Liver (tissue), 10 donors: ENCODE measurements at places on chromosomes 1 and 21.

GRCh38 chr1:217311766-217312165 lies 319.1 kb downstream of the GPATCH2 start:
- no peak for DNase-seq

DNA sequence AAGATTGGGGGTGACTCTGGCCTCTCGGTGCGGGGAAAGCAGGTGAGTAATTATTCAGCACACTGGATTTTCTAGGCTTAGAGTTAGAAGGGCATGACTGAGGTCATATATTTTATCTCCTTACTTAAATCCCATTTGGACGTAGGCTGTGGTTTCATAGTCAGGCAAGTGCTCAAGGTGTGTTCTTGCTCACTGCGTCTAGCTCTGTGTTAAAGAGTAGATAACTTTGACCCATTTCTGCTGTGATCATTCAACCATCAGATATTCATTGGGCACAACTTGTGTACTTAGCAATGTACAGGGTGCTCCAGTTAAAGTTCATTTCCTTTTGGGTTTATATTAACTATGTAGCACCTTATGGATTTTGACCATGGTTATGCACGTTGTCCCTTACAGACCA lies 14.6 kb downstream of the PFKFB2 start:
- DNase-seq, result peak; percentile 26

- DNase-seq, result no peak
Measured at GRCh38 chr1:241775021-241775420, 73.0 kb upstream of the EXO1 start.

DNA sequence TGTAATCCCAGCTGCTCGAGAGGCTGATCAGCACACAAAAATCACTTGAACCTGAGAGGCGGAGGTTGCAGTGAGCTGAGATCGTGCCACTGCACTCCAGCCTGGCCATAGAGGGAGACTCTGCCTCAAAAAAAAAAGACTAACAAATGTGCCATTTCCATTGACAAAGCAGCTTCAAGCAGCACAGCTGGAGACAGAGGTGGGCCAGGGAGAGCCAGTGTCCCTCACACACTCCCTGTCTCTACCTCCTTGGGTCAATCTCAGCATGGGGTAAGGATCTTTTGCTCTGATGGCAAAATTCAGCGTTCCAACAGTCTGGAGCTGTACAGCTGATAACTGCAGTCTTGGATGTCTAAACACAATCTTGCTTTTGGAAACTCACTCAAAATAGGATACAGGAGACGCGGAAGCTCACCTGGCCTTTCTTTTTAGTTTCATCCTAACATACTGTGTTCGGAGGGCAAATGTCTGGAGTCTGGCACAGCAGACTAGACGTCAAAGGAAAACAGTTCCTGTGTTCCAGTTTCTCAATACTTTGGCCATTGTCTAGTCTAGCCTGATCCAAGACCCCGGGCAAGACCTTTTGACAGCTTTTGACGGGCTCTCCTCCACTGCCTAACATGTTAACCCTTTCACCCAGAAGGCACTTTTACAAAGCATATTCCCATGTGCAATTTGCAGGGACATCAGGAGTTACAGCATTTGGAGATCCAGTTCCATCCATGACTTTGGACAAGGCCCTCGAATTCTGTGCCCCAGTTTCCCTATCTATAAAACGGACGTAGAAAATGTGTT lies 2.9 kb downstream of the RCC2 start:
- no peak for DNase-seq

- no peak for DNase-seq
Measured at GRCh38 chr1:201190005-201190404, 619 bp upstream of the IGFN1 start.

DNA sequence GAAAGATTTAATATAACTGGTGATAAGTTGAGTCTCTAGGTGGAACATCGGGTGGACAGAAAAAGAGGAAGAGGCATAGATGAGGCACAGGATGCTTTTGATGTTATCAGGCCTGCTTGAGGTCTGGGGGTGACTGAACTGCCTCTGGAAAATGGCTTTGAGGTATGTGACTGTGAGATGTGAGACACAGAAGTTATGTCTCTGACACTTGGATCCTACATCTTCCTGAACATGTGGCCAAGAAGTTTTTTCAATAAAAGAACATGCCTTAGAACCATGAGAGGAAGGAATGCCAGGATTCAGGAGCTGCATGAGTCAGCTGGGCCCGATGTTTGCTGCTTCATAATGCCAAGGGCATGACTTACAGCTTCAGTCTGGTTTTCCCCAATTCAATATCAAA lies 11.5 kb upstream of the AIM2 start:
- DNase-seq, result no peak
